Astrocyte (in vitro differentiated cells and primary cell): ENCODE measurements at places on chromosomes 16 and 17.

DNA sequence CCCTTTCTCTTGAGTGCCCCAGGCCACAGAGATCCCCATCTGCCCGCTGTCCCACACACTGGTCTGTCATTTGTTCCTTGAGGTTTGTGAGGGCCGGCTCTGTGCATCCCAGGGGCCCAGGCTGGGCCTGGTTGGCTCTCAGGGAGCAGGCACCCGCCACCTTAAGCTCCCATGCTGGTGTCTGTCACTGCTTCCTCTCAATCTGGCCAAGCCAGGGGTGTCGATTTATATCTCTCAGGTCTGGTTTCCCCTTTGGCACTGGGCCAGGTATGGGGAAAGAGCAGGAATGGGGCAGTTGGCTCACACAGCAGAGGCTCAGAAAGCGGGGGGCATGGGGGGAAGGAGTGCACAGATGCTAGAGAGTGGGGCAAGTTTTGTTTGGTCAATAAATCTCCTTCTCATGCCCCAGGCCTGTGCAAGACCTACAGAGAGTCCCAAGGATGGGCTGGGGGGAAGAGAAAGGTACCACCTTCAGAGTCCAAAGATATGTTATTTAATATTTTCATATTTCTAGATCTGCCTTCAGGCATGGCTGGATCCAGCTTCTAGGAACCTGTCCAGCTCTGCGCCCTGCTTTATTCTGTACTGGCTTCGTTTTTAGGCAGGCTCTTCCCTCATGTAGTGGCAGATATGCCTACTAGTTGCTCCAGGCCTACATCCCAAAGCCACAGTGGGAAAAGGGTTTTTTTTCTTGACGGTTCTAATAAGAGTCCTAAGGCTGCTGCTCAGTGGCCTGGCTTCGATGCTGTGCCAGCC lies 34.3 kb downstream of the IL4R start:
- DNase-seq = no peak

DNA sequence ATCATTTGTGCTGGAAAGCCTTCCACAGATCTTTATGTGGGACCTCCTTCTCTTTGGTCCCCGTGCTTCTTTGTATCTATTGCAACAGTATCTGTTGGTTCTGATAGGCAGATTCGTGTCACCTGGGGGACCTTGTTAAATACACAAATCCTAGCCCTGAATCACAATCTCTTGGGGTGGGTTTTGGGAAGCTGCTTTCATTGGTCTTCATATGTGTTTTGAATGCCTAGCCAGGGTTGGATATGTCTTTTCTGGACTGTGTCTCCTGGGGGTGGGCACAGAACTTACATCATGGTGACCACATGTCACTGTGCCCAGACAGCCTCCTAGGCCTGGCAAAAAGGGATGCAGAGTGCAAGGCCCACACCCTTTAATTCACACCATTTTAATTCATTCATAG lies 81.0 kb upstream of the HNF1B start:
- DNase-seq = no peak

DNA sequence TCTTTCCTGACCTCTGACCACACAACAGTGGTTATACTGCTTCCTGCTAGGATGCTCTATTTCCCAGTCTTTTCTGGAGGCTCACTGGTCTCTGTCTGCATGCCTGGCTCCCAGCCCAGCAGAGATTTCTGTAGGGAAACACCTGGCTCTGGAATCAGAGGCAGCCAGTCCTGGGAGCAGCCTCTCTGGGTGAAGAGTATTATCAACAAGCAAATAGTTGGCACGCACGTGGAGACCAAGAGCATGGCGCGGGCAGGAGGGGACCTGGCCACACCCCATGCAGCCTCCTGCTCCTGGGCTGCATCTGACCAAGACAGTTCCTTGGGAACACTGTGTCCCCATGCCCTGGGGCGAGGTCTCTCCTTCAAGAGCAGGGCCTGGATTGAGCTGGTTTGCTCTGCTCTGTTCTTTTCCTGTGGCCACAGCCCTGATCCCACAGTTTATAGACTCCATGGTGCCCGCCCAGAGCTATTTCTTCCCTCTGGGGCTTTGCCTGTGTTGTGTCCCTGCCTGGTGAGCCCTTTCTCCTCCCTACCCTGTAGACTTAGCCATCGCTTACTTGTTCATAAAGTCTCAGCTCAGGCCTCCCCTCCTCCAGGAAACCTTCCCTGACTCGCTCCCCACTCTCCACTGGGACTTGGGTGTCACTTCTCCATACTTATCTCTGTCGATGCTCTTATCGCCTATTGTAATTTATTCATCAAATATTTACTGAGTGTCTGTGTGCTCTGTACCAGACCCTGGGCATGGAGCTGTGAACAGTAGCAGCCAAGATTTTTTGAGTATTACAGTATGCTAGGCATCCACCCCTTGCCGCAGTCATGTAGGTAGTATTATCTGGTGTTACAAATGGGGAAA lies 60.6 kb downstream of the SCNN1B start:
- no peak for DNase-seq

DNA sequence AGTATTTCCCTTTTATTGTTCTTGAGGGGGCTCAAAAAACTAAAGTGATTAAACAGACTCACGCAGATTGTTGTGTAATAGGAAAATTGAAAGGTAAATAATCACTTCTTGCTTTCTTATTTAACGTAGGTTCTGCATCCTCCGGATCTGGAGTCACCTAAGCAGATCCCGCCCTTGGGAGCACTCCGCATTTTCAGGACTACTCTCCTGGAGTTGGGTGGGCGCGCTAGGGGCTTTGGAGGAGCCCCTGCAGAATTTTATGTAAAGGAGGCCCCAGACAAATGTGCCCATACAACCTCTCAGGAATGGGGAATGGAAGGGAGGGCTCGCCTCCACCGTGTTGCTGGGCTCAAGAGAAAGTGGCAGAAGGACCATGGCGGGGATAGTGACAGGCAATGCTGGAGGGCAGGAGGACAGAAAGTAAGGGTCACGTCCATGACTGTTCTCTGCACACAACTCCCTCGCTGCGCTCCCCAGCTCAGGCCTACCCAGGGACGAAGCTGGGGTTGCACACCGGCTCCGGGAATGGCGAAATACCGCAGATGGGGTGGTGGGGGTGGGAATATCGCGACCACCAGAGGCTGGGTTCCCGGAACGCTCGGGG lies 8.3 kb downstream of the MT2A start:
- DNase-seq = no peak

- peak; percentile 51 for DNase-seq
These were observed 16.8 kb downstream of the NQO1 start for GRCh38 chr16:69709456-69710084.

- peak; percentile 46 for DNase-seq
These were observed 44.6 kb upstream of the LCMT1 start for GRCh38 chr16:25066747-25067631.

GRCh38 chr17:30532871-30533270 lies 55.7 kb downstream of the GOSR1 start:
- no peak for DNase-seq

- DNase-seq = no peak
These were observed 5.6 kb downstream of the DUXB start for GRCh38 chr16:75695708-75696107.

DNA sequence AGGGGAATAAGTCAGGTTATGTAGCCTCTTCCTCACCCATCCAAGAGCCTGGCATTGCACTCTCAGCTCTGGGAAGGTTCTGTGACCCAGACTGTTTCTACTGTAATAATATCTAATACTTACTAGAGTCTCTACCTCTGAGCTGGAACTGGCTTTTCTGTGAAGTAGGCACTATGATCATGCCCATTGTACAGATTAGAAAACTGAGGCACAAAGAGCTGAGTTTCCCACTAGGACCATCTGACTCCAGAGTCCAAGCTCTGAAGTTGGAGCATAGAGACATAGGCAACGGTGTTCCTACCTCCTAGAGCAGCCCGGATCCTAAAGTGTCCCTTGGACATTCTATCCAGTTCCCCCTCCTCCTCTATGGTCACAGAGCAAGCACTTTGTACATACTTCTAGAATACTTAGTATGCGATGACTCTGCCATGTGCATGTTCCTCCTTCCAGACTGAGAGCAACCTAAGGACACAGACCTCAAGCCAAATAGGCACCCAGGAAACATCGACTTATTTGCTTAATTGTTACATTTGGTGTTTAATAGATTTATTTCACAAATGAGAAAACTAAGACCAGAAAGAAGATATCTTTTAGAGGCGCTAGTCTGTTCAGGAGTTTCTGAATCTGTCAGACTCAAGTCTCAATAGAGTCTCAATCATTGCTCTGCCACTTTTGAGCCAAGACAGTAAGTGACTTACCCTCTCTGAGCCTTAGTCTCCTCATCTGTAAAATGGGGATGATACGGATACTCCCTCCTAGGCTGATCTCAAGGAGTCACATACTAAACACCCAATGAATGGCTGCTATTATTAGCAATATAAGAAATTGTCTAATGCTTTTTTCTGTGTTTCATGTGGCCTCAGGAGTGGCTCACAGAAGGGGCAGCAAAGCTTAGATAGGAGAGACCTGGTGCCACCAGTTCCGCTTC lies 3.6 kb downstream of the CLEC19A start:
- no peak for DNase-seq

DNA sequence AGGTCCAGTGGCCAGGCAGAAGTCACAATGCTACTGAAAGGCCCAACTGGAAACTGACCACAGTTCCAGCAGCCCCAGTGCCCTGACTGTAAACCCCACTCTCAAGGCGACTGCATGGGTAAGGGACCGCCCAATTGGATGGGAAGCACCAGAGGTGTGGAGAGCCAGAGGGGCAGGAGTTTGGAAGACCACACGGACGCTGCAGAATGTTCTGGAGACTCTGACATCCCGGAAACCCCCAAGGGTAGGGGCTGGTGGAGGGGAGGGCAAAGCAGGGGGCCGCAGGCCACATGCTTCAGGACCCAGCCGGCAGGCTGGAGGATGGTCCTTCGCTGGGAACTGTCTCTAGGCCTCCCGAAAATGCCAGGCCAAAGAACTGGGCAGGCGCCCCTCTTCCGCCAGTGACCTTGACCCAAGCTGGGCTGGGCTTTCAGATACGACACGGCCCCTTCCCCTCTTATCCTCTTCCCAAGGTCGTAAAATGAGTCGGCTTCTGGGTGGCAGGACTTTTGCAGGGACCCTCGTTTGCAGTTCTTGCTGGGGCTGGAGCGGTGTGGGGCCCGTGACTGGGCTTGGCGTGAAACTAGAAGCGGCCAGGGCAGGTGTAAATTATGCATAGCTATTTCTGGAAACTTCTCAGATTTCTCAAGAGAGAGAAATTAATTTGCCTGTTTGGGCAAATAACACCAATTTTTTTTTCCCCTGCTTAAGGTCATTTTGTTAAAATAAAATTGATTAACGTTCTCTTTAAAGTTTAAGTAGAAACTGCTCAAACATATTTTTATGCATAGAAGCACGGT lies 110.2 kb downstream of the C16orf78 start:
- no peak for DNase-seq

GRCh38 chr16:64380751-64381150 lies 741.1 kb downstream of the CDH11 start:
- no peak for DNase-seq

DNA sequence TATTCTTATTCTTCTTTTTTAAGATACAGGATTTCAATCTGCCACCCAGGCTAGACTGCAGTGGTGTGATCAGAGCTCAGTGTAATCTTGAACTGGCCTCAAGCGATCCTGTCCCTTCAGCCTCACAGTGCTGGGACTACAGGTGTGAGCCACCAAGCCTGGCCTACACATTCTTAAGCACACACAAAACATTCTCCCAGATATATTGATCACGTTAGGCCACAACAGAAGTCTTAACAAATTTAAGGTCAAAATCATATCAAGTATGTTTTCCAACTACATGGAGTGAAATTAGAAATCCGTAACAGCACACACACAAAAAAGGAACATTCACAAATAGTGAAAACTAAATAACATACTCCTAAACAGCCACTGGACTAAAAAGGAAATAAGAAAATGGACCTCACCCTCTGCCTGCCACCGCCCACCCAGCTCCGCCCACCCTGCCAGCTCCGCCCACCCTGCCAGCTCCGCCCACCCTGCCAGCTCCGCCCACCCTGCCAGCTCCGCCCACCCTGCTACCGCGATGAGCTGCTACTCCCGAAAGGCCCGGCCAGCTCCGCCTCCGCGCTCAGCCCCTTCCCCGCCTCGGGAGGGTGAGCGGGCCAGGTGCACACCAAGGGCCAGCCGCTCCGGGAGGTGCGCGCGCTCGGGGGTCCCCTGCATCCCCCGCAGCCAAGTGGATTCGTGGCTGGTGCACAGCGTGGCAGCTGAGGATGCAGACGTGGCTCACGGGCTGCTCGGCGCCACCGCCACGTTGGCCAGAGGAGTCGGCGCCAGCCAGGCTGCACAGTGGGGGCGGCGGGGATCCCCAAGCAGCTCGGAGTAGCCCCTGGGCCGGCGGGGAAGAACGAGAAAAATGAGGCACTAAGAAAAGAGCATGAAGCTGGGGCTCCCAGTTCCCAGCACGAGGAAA lies 41.2 kb downstream of the C16orf87 start:
- peak; percentile 46 for DNase-seq

DNA sequence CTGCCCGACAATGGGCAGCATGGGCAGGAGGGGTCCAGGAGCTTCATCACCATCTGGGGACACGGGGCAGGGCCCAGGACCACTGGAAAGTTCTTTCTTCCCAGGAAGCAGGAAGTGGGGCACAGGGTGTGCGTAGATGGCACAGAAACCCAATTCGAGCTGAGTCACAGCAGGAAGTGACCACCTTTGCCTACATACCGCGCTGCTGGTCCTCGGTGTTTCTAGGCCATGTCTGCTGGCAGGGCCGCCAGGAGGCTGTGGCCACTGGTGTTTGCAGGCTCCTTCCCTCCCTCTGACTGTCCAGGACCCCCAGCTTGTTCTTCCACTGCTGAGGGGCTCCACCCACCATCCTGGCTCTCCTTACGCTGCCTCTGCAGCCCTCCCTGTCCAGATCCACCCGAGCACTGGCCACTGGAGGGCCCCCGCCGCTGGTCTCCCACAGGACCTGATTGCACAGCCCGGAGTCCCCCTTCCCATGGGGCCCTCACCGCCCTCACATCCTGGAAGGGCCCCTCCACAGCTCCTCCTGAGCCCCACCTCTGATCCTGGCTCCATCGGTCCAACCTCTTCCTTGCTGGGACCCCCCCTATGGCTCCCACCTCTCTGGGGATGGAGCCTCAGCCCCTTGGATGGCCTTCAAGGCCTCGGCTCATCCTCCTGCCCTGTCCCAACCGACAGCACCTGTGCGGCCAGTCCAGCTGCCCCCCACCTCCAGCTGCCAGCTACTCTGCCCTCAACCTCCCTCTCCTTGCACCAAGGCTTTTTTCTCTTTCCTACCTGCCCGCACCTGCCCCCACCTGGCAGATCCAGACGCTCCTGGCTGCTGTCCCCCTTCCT lies 14.5 kb upstream of the RASD1 start:
- DNase-seq = no peak
